ENCODE measurements at places on chromosomes 5 and 9. TPM values are rescaled to one million over a fixed set of nuclear protein-coding genes. Genes with fewer than 3 reads are reported as not detected.

GRCh38 chr5:127875235-127876021, 172.2 kb downstream of the CCDC192 start:
- DNase-seq: peak; percentile 30

GRCh38 chr5:146910239-146910638, 31.7 kb upstream of the PPP2R2B start:
- no peak for DNase-seq

AUH gene
- 24.4 TPM for total RNA-seq

DNA sequence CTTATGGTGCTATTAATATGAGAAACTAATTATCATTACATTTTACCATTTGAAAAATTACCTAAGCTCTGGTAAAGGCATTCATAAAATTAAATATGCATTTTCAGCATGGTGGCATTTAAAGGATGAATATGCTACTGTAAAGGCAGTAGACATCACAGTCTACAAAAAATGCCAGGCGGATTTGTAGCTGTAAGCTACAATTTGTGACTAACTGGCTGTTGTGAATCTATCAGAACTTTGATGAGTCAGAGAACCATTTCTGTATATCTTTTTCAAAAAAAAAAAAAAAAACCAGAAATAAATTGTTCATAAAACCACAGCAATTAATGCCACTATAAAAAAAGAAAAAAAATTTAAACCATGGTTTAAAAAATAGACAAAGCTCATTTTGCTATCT, 186.3 kb downstream of the NFIB start:
- DNase-seq: no peak
